Peyer's patch (tissue), 4 donors: ENCODE measurements at places on chromosomes 16 and 17. TPM values are rescaled to one million over a fixed set of nuclear protein-coding genes. Genes with fewer than 3 reads are reported as not detected.

Gene SLC16A5
- 114 TPM for total RNA-seq

Gene KRT12
- 9.1 TPM for total RNA-seq

Gene CCL7
- total RNA-seq = not detected

Gene ZFP3
- total RNA-seq = 7.4 TPM

Gene CMTM1
- total RNA-seq = 3.6 TPM

Gene GSG1L2
- total RNA-seq = not detected

Gene ITGAD
- total RNA-seq = 0.83 TPM

Gene CHST5
- 62.6 TPM for total RNA-seq

Gene GP1BA
- total RNA-seq = not detected

Gene CA7
- 59.4 TPM for total RNA-seq

Gene FBXW10
- total RNA-seq = not detected

Gene CYGB
- 10.9 TPM for total RNA-seq

Gene C16orf54
- 2.2 TPM for total RNA-seq
